Stimulated activated CD8-positive, alpha-beta memory T cell treated with anti-CD3 and anti-CD28 coated beads, Interleukin-7, amount 100 ng/mL, for 48 hours (primary cell): ENCODE measurements at places on chromosomes 7 and 10.

DNA sequence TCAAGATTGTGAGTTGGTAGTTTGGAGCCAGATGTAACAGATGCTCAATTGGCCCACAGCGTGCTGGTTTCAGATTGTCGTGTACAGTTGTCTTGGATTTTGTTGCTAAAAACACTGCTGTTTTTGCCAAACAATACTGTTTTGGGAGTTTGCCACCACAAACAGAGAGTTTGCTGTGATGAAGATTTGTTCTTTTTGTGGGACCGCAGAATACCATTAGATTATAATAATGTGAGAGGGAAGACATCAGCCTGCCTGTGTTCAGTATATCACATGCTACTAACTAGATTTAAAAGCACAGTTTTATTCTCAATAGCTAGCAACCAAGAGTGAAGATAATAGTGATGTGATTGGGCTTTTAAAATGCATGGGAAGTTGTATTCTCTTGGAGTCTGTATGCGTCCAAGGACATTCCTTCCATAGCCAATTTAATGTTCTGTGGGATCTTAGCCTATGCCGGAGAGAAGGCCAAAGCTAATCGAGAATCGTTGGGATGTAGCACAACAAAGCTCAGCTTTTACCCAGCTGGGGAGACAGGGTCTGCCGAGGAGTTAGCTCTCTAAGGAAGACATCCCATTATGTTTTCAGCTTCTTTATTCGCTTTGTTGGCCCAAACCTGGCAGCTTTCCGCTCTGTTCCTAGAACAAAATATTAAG is 18.7 kb upstream of the ITGA8 start:
- no peak for DNase-seq

- no peak for DNase-seq
These were observed 387.1 kb downstream of the INHBA start for GRCh38 chr7:41315764-41316163.

GRCh38 chr7:27501001-27501400 is 161.7 kb downstream of the HIBADH start:
- DNase-seq = no peak

GRCh38 chr10:806451-807162 is 117.1 kb upstream of the DIP2C start:
- no peak for DNase-seq

DNA sequence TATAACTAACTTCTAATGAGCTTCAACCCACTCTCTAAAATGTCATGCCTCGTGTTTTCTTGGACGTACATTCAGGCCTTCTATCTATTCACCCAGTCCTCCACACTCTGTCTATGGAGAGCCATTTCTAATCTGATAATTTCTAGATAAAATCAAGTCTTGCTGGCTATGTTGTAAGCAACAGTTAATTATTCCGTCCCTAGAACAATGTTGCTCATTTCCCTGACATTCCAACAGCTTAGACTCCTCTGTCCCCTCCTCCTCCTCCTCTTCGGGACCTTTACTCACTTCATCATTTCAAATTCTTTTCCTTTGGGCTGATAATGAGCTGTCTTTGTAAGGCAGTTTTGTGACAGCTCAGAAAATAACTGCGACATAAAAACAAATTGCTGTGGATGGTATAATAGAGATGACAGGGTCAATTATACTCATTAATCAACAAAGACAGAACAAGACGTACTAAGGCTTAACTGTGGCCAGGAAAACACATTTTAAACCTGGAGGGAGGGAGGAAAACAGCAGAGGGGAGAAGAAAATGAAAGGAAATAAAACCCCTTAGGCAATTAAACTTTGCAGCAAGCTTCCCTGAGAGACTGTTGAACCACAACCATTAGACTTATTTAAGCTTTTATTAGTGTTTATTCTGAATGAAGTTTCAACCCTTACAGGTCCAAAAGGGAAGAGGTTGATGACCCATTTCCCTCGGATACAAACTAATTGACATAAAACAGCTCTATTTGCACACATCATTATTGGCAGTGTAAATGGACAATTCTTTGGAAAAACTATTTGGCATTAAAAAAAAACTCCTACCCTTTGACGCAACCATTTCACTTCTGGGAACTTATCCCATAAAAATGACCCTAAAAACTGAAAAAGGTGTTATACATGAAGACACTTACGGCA is 179.1 kb downstream of the SFMBT2 start:
- no peak for DNase-seq

- no peak for DNase-seq
These were observed 23.5 kb downstream of the DENND2A start for GRCh38 chr7:140617081-140617480.

- DNase-seq = no peak
These were observed 28.4 kb downstream of the RASGEF1A start for GRCh38 chr10:43238462-43238861.

- DNase-seq = no peak
These were observed 113.0 kb downstream of the ZNF438 start for GRCh38 chr10:30918651-30919050.

- DNase-seq = no peak
These were observed 43.0 kb downstream of the SUFU start for GRCh38 chr10:102546606-102547320.

DNA sequence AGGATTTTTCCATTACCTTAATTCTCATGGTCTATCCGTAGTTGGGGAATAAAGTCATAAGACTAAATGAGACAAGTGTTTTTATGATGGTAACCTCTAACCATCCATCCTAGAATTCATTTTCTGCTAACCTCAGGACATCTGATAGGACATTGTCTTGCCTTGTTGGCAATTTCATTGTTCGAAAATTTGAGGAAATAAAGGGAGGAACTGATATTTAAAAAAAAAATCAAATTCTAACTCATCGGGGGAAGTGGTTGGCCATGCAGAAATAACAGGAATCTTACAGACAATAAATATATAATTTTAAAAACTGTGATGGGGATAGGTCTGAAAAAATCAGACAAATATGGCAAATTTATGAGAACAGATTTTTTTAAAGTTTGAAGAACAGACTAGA is 21.7 kb upstream of the RHOBTB1 start:
- no peak for DNase-seq

- DNase-seq = no peak
These were observed 7.0 kb downstream of the NRG3 start for GRCh38 chr10:81882011-81882410.
